ENCODE measurements at places on chromosomes 6 and 20.

GRCh38 chr6:43799551-43800297 is 29.7 kb downstream of the VEGFA start:
- no peak for DNase-seq

DNA sequence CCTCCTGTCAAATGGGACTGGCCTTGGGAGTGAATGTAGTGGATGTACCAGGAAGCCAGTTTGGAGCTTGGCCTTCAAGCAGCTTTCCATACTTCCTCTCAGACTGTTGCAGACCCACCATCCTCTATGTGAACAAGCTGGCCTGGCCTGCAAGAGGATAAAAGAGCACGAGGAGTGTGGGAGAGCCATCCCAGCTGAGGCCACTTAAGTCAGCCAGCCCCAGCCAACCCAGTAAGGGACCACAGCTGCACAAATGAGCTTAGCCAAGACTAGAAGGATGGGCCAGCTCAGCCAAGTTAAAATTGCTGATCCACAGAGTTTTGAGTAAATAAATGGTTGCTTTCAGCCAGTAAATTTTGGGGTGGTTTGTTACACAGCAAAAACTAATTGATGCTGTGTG is 156.9 kb upstream of the SOX4 start:
- DNase-seq, result no peak

GRCh38 chr6:130032758-130033340 is 14.5 kb downstream of the L3MBTL3 start:
- DNase-seq, result no peak

- no peak for DNase-seq
Observed at GRCh38 chr20:5145365-5146098, 18.7 kb downstream of the CDS2 start.

GRCh38 chr6:43699564-43700186 is 12.1 kb upstream of the MRPS18A start:
- no peak for DNase-seq

DNA sequence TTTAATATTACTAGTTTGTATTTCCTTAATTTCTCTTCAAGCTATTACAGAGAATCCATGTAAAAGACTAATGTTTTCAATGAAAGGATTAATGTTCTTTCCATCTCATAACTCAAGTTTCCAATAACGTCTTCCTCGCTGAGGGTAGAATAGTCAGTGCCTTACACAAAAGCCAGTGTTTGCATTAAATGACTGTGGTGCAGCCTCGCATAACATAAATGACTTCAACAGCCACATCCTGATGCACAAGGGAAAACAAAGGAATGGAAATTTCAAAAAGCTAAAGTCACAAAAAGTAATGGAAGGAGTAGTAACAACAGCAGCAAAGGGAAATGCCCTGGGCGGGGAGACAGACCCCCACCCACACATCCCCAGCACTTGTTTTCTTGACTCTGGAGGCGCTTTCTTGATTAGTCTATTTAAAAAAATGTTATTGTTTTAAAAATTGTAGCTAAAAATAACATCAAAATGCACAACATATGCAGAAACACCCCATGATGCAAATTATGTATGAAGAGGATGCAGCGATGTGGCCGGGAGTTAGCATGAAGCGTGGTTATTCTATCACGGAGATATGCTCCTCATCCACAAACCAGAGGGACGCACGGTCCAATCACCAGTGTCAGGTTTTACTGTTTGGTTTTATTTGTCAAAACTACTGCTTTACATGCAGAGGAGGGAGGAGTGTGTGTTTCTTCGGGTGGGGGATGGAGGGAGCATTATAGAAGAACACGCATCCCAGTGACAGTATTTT is 228.6 kb downstream of the GMPR start:
- DNase-seq, result no peak

- DNase-seq, result no peak
Observed at GRCh38 chr20:48326868-48327267, 500.9 kb downstream of the PREX1 start.
